ENCODE measurements at places on chromosomes 3 and 15.

- no peak for DNase-seq
Observed at GRCh38 chr3:121724130-121724529, 25.4 kb downstream of the GOLGB1 start.

- DNase-seq = no peak
Observed at GRCh38 chr3:126913524-126913923, 69.4 kb upstream of the PLXNA1 start.

DNA sequence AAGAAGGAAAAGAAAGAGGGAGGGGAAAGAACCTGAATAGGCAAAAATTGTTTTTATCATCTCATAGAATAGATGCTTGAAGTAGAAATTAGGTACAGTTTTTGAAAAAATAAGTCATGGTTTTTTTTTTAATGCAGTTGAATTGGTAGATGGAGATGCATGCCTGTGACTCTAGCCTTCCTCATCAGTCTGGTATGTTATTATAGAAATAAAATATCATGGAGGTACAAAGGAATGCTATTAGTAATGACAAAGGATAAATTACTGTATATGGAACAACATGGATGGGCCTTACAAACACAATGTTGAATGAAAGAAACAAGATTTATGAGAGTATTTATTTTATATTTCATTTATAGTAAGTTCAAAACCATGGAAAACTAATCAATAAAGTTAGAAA is 162.4 kb upstream of the GALNT15 start:
- no peak for DNase-seq

- no peak for DNase-seq
Observed at GRCh38 chr3:8739757-8740504, 6.3 kb downstream of the CAV3 start.

GRCh38 chr15:47514200-47514652 is 203.1 kb upstream of the SEMA6D start:
- DNase-seq = no peak

DNA sequence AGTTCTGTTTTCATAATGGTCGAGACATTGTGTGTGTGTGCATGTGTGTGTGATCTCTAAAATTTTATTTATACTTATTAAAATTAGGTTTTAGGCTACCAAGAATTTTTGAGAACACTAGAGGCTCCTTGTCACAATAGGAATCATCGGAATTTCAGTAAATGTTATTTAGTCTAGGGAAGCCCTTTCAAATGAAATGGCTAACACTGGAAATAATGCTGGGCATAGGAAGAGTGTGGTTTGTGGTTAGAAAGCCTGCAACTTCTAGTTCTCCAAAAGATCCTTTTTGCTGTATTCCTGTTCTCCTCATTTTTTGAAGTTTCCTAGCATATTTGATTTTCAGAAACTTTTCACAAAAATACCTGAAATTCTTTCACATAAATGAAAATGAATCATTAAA is 92.5 kb upstream of the MBNL1 start:
- DNase-seq = no peak

DNA sequence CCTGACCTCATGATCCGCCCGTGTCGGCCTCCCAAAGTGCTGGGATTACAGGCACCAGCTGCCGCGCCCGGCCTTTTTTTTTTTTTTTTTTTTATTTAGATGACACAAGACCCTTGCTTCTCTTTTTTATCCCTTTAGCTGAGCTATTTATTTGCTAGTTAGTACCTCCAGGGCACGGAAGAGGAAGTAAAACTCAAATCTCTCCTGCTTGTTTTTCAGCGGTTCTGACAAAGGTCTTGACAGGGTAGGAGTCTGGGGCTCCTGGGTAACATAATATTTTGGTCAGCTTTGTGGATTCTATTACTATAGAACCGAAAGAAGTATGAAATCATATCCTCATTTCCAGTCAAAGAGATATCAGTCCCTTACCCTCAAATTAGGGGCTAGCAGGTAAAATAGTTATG is 44.0 kb upstream of the ETV5 start:
- DNase-seq = no peak

- no peak for DNase-seq
Observed at GRCh38 chr3:193269343-193270028, 28.5 kb downstream of the PLAAT1 start.

- DNase-seq = no peak
Observed at GRCh38 chr15:48466079-48466478, 134.8 kb downstream of the DUT start.

GRCh38 chr3:45210308-45211041 is 15.6 kb downstream of the TMEM158 start:
- DNase-seq = peak; percentile 72

GRCh38 chr15:81133782-81134461 is at the start of gene CFAP161:
TSS of gene CFAP161 (plus strand) at chr15:81134270. CDS start at chr15:81134330, 60 bp downstream.
- no peak for DNase-seq

DNA sequence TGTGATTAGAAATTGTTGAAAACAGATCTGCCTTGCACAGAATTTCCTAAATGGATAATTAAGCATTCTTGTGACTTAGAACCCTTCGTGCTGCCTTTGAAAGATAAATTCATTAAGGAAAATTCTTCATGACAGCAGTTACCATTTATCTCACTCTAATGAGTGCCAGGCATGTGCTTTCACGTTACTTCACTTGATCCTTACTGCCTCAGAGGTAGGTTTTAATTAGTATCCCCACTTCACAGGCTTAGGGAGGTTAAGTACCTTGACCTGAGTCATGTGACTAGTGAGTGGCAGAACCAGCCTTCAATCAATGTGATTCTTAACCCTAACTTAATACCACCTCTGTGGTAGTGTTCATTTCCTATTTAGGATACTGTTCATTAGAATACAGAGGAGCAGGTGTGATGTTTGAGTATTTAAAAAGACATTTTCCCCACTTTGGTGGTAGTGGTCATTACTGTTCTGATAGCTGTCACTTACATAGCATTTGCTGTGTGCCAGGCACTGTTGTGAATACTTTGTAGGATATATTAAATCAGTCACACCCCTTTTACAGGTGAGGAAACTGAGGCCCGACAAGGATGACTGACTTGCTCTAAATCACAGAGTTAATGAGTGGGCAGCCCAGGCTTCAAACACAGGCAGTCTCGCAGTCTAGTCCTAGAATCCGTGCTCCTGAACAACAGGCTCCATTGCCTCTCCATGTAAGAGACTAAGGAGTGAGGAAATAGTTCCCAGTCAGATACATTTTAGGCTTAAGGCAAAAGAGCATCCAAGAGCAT is 57.9 kb downstream of the RLBP1 start:
- DNase-seq = no peak

DNA sequence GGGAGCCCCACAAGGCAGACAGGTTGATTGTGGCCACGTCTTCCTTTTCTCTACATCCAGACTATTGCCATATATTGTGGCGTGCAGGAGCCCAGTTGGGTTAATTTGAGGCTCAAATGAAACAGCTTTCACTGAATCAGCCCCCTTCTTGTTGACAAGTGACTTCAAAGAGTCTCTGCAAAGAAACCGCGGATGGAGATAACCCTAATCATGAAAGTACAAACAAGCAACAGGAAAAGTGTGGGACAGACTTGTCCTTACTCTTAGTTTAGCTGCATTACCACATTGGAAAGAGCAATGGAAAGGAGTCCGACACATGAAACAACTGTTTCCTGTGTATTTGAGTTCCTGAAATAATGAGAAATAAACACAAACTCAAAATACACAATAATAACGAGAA is 3.3 kb downstream of the TMEM40 start:
- DNase-seq = no peak

- DNase-seq = no peak
Observed at GRCh38 chr15:77998592-77998991, 78.9 kb downstream of the TBC1D2B start.

DNA sequence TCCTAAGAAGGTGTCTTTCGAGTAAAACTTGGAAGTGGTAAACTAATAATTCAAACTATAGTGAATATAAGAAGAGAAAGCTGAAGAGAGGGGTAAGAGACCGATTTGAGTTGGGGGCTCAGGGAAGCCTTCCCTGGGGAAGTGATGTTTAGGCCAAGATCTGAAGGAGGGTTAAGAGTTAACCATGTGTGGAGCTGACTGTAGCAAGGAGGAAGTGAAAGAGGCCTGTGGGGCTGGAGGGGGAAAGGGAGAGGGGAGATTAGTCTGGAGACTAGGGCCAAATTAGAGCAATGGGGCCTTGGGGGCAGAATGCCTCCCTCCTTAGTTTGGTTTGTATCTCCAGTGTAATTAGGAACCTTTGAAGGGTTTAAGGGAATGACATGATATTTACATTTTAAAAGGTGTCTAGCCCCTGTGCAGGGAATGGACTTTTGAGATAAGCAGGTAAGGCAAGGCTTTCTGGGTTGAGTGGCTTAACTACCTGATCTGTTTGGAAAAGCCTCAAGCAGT is 2.2 kb downstream of the ZNF592 start:
- DNase-seq = no peak

GRCh38 chr3:107676469-107677309 is 153.9 kb downstream of the BBX start:
- DNase-seq = peak; percentile 11

GRCh38 chr3:182023843-182024242 is 312.1 kb downstream of the SOX2 start:
- DNase-seq = no peak

GRCh38 chr3:43862470-43862869 is 171.7 kb downstream of the ABHD5 start:
- DNase-seq = no peak

DNA sequence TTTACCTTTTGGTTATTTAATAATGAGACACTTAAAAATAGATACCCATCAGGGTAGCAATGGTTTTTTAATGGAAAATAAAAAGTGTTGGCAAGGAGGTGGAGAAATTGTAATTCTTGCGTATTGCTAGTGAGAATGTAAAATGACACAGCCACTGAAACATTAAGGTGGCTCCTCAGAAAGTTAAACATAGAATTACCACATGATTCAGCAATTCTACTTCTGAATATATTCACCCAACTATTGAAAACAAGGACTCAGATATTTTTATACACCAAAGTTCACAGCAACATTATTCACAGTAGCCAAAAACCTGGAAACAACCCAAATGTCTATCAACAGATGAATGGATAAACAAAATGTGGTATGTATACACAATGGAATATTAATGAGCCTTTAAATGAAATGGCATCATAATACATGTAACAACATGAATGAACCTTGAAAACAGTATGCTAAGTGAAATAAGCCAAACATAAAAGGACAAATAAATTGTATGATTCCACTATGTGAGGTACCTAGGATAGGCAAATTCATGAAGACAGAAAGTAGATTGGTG is 163.5 kb downstream of the IMPG2 start:
- DNase-seq = no peak

DNA sequence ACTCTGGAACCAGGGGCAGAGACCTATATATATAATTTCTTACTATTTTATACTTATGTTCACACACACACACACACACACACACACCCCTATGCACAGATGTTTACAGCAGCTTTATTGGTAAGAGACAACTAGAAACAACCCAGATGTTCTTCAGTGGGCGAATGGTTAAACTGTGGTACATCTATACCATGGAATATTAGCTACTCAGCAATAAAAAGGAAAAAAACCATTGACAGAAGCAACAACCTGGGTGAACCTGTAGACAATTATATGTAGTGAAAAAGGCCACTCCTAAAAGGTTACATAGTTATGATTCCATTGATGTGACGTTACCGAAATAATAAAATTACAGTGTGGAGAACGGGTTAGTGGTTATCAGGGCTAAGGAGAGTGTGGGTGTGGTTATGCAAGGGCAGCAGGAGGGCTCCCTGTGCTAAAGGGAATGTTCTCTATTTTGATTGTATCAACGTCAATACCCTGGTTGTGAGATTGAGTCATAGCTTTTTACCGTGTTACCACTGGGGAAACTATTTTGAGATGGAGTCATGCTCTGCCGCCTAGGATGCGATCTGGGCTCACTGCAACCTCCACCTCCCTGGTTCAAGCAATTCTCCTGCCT is 85.5 kb downstream of the FLNB start:
- no peak for DNase-seq

- DNase-seq = no peak
Observed at GRCh38 chr3:134992180-134992579, 197.1 kb downstream of the EPHB1 start.

- DNase-seq = no peak
Observed at GRCh38 chr3:156918746-156919145, 92.6 kb downstream of the LEKR1 start.

GRCh38 chr3:46613313-46614005 is 1.1 kb downstream of the FAM240A start:
- no peak for DNase-seq

DNA sequence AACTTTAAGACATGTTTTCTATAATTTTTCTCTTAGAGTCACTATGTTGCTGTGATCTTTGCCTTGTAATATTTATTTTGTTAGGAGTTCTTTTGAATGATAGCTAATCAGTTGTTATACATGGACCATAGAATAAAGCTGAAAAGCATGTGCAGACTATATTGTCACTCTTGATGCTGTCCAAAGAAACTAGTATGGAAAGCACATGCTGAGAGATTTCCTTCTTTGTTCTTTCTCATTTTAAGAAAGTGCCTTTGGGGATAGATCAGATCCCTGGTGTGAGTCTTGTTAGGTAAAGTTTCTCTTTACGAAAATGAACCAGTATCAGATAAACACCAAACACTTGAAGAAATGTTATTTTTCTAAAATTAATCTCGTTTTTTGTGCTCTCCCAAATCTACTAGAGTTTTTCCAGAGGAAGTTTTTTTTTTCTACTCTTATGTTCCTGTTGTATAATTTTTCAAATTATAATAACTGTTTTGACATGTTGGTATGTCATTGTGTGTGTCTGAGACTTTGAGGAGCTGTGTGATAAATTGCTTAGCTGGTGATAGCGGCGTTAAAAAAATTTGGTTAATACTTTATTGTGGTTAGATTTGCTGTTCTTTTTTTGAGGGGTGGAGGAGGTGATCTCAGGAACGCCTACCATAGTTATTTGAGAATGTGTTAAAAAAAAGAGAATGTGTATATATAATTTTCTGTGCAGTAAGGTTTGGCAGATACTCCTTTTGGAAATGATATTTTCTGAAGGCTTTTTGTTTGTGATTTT is 2.2 kb downstream of the PIAS1 start:
- no peak for DNase-seq

- DNase-seq = no peak
Observed at GRCh38 chr15:28955993-28956421, 70.2 kb downstream of the APBA2 start.

GRCh38 chr3:69865925-69866679 is 126.8 kb downstream of the MITF start:
- no peak for DNase-seq

GRCh38 chr3:52593103-52593502 is 56.7 kb downstream of the UQCC5 start:
- DNase-seq = no peak

- no peak for DNase-seq
Observed at GRCh38 chr3:149647812-149648211, 10.0 kb downstream of the WWTR1 start.

All from HuH-7.5 (cell line).